ENCODE measurements at places on chromosomes 16 and 17. TPM values are rescaled to one million over a fixed set of nuclear protein-coding genes. Genes with fewer than 3 reads are reported as not detected.

Gene CMTM2
- not detected for total RNA-seq

Gene TRAF4
- total RNA-seq = 169 TPM

Gene ALDH3A1
- 0.32 TPM for total RNA-seq

GRCh38 chr17:21039839-21040575 lies 2.8 kb downstream of the USP22 start:
- no peak for DNase-seq

DNA sequence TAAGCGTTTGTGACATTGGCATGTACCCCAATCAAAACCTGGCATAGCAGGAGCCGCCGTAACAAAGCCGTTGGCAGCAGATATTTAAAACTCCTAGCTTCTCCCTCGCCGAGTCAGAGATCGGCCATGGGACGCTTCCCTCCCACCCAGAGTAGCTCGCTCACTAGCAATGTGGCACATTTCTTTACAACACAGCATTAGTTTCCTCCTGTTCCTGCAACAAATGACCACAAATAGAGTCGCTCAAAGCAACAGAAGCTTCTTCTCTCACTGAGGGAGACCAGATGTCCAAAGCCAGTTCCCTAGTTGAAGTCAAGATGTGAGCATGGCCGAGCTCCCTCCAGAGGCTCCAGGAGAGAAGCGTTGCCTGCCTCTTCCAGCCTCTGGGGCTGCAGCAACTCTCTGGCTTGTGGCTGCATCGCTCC lies 106.7 kb downstream of the RBFOX3 start:
- DNase-seq = no peak

DNA sequence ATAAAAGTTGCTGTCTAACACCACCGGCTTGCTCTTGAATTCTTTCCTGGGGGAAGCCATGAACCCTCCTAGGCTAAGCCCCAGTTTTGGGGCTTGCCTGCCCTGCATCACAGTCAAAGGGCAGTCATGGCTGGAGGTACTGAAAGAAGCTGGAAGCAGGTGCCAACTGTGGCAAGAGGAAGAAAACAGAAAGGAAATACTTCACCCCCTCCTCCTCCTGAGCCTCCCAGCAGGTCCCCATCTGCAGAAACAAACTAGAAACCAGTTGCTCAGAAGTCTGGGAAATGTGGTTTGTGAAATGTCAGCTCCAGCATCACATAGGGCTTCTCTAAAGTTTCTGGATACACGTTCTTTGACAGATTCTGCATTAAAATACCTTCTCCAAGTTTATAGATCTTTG lies 150.0 kb upstream of the PSMD7 start:
- DNase-seq = no peak

GRCh38 chr17:80929449-80929848 lies 62.2 kb upstream of the CHMP6 start:
- no peak for DNase-seq

Gene ZSCAN10
- total RNA-seq = 70.0 TPM

Gene ABCA9
- total RNA-seq = not detected

- no peak for DNase-seq
Measured at GRCh38 chr17:36550491-36551417, 6.0 kb downstream of the GGNBP2 start.

DNA sequence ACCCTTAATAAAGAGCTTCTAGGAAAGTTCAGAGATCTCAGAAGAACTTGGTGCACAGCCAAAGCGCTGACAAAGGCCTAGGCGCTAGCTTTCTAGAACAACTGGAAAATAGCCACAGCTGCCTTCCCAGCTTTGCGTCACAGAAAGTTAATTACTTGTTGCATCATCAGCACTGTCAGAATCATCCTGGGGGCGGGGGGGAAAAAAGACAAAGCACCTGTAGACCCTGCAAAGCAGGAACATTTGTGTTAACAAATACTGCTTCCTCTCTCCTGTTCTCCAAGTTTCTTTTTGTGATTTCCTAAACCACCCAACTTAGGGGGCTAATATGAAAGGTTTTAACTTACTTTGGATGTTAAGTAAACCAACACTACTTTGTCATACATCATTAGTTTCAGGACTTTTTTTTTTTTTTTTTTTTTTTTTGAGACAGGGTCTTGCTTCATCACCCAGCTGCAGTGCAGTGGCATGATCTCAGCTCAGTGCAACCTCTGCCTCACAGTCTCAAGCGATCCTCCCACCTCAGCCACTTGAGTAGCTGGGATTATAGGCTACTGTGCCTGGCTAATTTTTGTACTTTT lies 4.8 kb upstream of the AARSD1 start:
- no peak for DNase-seq

Data from endodermal cell (in vitro differentiated cells).